ENCODE measurements at places on chromosomes 3 and 15.
A peak's percentile ranks its signal among the peaks of the same experiment; 100 is the strongest.

DNA sequence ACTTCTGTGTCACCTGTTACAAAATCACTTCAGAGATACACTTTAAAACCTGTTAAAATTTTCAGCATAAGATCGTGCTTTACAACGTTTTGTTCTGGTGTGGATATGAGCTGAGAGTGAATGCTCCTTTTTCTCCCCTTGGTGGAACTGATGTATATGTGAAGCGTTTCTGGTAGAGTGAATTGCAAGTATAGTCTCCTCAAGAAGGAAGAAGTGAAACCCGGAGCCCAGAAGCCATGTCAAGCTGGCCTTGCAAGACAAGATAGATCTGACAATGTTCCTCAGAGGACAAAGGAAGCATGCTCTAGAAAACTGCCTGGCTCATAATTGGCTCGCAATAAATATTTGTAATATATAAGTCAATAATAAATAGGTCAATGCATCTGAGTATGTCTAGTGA, 23.6 kb downstream of the SERPINI2 start:
- H3K27me3 ChIP-seq: no peaks in the 10 kb centered on the region
- no peak overlapping the region for H3K27ac ChIP-seq
- no peak overlapping the region for H3K4me3 ChIP-seq
- H3K36me3 ChIP-seq: no peaks in the 10 kb centered on the region
- DNase-seq: no peak

GRCh38 chr3:196192036-196192523, 19.1 kb downstream of the ZDHHC19 start:
- H3K36me3 ChIP-seq: no peaks in the 10 kb centered on the region
- peak overlapping the region; percentile 40 for H3K4me3 ChIP-seq
- H3K27me3 ChIP-seq: no peaks in the 10 kb centered on the region
- H3K4me1 ChIP-seq: peaks cover 32% of the 10 kb centered on the region

GRCh38 chr15:22904736-22905135, 66.3 kb downstream of the NIPA2 start:
- no peaks in the 10 kb centered on the region for H3K4me1 ChIP-seq
- no peak for DNase-seq
- peaks cover 9% of the 10 kb centered on the region for H3K36me3 ChIP-seq
- H3K27me3 ChIP-seq: no peaks in the 10 kb centered on the region
- no peak overlapping the region for H3K27ac ChIP-seq

- H3K27ac ChIP-seq: no peak overlapping the region
- H3K27me3 ChIP-seq: no peaks in the 10 kb centered on the region
- no peaks in the 10 kb centered on the region for H3K4me1 ChIP-seq
- DNase-seq: no peak
- no peaks in the 10 kb centered on the region for H3K36me3 ChIP-seq
These were observed 56.1 kb upstream of the PIAS1 start for GRCh38 chr15:67997996-67998395.

GRCh38 chr15:44545913-44546802, 9.2 kb downstream of the EIF3J start:
- H3K27me3 ChIP-seq: no peaks in the 10 kb centered on the region
- H3K36me3 ChIP-seq: peaks cover 38% of the 10 kb centered on the region
- H3K4me3 ChIP-seq: peak overlapping the region; percentile 50

DNA sequence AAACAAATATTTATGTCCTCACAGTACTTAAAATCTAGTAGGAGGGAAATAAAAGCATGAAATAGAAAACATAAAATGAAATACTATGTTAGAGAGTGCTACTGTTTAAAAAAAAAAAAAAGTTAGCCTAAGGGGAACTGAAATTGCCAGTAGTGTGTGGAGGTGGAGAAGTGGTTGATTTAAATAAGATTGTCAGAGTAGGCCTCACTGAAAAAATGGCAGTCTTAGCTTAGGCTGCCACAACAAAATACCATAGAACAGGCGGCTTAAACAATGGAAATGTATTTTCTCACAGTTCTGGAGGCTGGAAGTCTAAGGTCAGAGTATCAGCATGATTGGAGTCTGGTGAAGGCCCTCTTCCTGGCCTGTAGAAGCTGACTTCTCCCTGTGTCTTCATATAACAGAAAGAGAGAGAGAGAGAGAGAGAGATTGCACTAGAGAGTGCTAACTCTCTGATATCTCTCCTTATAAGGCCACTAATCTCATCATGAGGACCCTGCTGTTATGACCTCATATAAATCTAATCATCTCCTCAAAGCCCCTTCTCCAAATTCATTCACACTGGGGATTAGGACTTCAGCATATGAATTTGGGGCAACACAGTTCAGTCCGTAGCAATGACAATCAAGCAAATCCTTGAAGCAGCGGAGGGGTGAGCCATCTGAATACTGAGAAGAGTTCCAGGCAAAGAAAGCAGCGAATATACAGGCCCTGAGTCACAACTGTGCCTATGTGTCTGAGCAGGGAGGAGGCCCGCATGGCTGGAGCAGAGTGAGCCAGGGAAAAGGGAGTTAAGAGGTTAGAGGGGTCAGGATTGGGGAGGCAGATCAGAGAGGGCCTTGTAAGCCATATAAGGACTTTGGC, 23.6 kb upstream of the LRRC34 start:
- H3K27ac ChIP-seq: no peak overlapping the region
- no peak overlapping the region for H3K4me3 ChIP-seq
- no peak for DNase-seq
- H3K4me1 ChIP-seq: no peaks in the 10 kb centered on the region
- no peaks in the 10 kb centered on the region for H3K36me3 ChIP-seq

DNA sequence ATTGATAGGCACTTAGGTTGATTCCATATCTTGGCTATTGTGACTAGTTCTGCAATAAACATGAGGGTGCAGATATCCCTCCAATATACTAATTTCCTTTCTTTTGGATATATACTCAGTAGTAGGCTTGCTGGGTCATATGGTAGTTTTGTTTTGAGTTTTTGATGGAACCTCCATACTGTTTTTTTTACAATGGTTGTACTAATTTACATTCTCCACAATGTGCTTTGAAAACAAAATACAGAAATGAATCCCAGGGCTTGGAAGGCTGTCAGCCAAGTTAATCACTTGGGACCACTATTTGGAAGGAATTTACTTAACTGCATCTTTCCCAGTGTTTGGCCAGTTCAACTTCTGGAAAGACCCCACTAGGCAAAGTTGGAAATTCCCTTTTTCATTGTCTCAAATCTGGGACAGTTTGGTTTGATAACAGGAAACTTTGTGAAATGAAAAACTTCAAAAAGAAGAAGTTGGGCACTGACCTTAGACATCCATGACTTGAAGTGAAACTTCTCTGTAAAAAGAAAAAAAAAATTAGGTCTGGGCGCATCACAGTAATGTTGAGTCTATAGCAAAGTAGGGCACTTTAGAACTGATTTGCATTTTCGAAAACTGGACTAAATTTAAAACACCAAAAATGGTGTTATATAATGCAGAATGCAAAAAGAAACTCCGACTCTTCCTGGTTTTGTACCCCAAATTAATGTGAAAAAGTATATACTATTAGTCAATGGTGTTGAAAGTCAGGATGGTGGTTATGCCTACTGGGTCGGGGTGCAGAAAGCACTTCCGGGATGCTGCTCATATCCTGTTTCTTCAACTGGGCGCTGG, 6.0 kb downstream of the CTSH start:
- no peak overlapping the region for H3K27ac ChIP-seq
- no peak for DNase-seq
- H3K27me3 ChIP-seq: peaks cover 14% of the 10 kb centered on the region
- H3K4me3 ChIP-seq: no peak overlapping the region

- DNase-seq: no peak
- peaks cover 3% of the 10 kb centered on the region for H3K4me1 ChIP-seq
- H3K4me3 ChIP-seq: no peak overlapping the region
- H3K27me3 ChIP-seq: peaks cover 22% of the 10 kb centered on the region
These were observed 94.1 kb downstream of the PEX5L start for GRCh38 chr3:179942553-179943075.

DNA sequence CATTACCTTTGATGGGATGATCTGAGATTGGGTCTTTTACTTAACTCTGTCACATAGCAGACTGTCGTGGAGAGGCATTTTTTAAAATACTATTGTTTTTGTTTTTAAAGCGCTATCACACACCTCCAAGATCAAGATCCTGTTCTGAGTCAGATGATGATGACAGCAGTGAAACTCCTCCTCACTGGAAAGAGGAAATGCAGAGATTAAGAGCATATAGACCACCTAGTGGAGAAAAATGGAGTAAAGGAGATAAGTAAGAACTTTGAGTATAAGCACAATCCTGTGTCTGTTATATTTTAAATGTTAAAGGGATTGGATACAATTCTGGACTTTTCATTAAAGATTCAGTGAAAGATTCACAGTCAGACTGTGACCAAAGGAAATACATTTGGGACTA, 18.4 kb upstream of the ZBTB47 start:
- no peak overlapping the region for H3K4me3 ChIP-seq
- DNase-seq: no peak
- H3K27ac ChIP-seq: peak overlapping the region; percentile 61
- no peaks in the 10 kb centered on the region for H3K27me3 ChIP-seq

DNA sequence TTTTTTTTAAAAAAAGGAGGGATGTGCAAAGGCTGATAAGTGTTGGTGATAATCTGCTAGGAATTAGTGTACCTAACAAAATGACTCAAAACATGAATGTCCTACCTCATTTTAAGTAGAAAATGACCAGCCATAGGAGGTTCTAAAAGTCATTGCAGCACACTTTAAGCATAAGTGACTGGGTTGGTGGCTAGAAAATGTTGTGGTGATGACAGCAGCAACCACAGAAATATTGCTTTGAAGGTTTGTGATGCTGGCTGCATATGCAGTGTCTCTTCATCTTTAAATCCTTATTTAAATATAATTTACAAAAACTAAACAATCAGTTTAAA, 55.2 kb downstream of the CMSS1 start:
- peaks cover 40% of the 10 kb centered on the region for H3K4me1 ChIP-seq
- peak; percentile 8 for DNase-seq
- peaks cover 14% of the 10 kb centered on the region for H3K36me3 ChIP-seq
- peaks cover 5% of the 10 kb centered on the region for H3K27me3 ChIP-seq
- no peak overlapping the region for H3K4me3 ChIP-seq
- H3K27ac ChIP-seq: no peak overlapping the region

GRCh38 chr3:106397006-106397405, 528.2 kb upstream of the CBLB start:
- DNase-seq: no peak
- H3K27me3 ChIP-seq: no peaks in the 10 kb centered on the region
- H3K36me3 ChIP-seq: no peaks in the 10 kb centered on the region
- peaks cover 5% of the 10 kb centered on the region for H3K4me1 ChIP-seq
- no peak overlapping the region for H3K27ac ChIP-seq

DNA sequence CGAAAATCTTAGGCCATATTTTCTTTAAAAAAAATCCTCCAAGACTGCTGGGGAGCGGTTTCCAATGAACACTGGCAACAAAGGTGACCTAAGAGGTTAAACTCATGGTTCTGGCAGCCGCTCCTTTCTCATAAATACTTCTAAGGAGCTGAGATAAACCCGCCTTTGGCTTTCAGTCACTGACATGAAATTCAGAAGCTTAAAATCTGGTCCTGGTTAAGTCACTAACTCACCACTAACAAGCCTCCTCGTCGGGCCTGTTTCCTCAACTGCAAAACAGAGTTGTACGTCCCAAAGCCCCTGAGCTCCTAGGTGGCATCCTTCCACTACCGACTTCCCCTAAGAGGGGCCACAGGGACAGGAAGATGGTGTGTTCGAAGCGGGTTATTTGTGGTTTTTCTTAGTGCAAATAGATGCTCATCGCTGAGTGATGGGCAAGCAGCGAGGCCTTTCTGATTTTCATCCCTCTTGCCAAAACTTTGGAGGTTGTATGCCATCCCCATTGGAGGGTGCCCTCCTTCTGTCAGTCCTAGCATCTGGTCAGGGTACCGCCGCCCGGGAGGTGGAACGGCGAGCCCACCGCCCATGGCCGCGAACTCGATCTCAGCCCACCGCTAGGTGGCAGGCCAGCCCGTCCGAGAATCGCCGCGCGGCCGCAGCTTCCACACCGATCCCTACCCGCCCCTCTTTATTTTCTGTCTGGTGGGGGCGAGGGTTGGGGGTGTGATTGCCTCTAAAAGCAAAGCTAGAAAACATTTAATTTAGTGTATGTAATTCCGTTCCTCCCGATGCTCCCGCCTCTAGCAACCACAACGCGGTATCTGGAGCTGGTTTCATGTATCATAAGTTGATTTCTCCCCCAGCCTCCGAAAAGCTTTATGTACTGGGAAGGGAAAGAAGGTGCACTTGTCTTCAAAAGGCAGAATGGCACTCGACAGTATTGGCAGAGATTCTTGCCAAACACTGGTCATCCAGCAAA, 4.6 kb downstream of the BCL6 start:
- H3K4me3 ChIP-seq: peak overlapping the region; percentile 91
- H3K27ac ChIP-seq: peak overlapping the region; percentile 100
- H3K4me1 ChIP-seq: peaks cover 57% of the 10 kb centered on the region

GRCh38 chr3:194548346-194549321, 61.8 kb upstream of the ATP13A3 start:
- H3K27ac ChIP-seq: no peak overlapping the region
- H3K27me3 ChIP-seq: no peaks in the 10 kb centered on the region

GRCh38 chr3:45113625-45114050, 32.5 kb downstream of the CDCP1 start:
- peaks cover 55% of the 10 kb centered on the region for H3K4me1 ChIP-seq
- peaks cover 10% of the 10 kb centered on the region for H3K27me3 ChIP-seq
- peaks cover 10% of the 10 kb centered on the region for H3K36me3 ChIP-seq
- peak overlapping the region; percentile 80 for H3K27ac ChIP-seq

DNA sequence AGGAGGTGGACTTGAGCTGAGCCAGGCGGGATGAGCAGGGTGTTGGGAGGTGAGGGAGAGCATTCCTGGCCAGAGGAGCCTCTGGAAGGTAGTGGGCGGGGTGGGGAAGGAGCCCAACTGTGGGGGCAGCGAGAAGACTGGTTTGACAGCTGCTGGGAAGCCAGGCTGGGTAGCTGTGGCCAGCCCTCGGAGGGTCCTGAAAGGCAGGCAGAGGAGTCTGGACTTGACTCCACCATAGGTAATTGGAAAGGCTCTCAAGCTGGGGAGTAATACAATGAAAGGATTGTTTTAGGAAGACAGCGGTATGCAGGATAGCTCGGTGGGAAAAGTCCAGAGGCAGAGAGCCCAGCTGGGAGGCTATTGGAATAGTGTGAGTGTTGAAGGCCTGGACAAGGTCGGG, 17.2 kb downstream of the EPHB3 start:
- H3K4me1 ChIP-seq: no peaks in the 10 kb centered on the region
- DNase-seq: no peak
- no peaks in the 10 kb centered on the region for H3K36me3 ChIP-seq
- peaks cover 24% of the 10 kb centered on the region for H3K27me3 ChIP-seq
- no peak overlapping the region for H3K4me3 ChIP-seq

- H3K27me3 ChIP-seq: peaks cover 5% of the 10 kb centered on the region
- H3K4me3 ChIP-seq: no peak overlapping the region
- H3K27ac ChIP-seq: no peak overlapping the region
- no peaks in the 10 kb centered on the region for H3K36me3 ChIP-seq
These were observed 81.9 kb downstream of the FGF12 start for GRCh38 chr3:192645437-192645836.

DNA sequence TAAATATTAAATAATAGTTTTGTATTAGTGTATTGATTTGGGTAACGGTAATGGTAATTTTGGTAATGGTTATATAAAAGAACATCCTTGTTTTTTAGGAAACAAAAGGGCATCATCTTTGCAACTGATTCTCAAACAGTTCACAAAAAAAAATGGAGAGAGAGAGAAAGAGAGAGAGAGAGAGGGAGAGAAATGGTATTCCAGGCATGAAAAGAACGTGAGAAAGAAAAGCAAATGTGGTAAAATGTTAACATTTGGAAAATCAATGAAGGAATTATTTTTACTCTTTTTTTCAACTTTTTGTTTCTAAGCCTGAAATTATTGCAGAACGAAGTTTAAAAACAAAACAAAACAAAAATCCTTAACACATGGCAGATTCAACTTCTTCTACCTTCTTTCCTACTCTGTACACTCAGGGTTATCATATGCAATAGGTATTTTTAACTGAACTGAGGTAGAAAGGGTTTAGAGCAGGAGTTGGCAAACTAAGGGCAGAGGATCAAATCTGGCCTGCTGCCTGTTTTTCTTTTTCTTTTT, 2.2 kb upstream of the GLB1 start:
- no peak overlapping the region for H3K4me3 ChIP-seq
- peaks cover 14% of the 10 kb centered on the region for H3K27me3 ChIP-seq
- peaks cover 14% of the 10 kb centered on the region for H3K4me1 ChIP-seq

All from activated naive CD8-positive, alpha-beta T cell treated with anti-CD3 and anti-CD28 coated beads for 36 hours (primary cell).